Naive B cell (primary cell): ENCODE measurements at places on chromosomes 3 and 15. TPM values are rescaled to one million over a fixed set of nuclear protein-coding genes. Genes with fewer than 3 reads are reported as not detected.

DNA sequence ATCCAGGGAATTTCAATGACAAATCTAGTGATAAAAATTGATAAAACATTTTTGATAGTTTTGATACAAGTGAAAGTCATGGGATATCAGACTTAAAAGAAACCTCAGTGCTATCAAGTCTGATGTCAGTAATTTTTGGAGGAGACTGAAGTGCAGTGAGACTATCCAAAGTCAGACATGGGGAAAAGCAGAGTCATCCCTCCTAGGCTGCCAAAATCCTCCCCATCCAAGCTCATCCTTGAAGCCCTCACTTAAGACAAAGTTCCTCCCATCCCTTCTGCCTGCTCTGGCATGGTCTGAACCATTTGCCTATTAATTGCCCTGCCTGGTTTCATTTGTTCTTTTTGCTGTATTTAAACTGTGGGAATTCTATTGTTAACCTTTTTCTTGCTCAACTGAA lies 456.9 kb upstream of the UBE2E2 start:
- no peaks in the 10 kb centered on the region for H3K4me1 ChIP-seq
- no peak overlapping the region for H3K4me3 ChIP-seq
- DNase-seq = no peak
- no peaks in the 10 kb centered on the region for H3K27me3 ChIP-seq

DNA sequence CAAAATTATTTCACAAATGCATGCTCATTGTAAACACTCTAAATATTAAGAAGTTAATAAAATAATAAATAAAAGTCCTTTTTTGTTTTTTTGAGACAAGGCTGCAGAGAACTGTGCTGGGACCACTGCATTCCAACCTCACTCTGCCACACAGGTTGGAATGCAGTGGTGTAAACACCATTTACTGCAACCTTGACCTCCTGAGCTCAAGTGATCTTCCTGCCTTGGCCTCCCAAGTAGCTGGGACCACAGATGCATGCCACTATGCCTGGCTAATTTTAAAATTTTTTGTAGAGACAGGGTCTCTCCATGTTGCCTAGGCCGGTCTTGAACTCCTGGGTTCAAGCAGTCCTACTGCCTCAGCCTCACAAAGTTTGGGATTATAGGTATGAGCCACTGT lies 578.4 kb downstream of the ZIC1 start:
- H3K4me1 ChIP-seq = no peaks in the 10 kb centered on the region
- H3K27me3 ChIP-seq = no peaks in the 10 kb centered on the region
- no peak overlapping the region for H3K4me3 ChIP-seq
- no peak overlapping the region for H3K27ac ChIP-seq
- DNase-seq = no peak
- H3K36me3 ChIP-seq = no peaks in the 10 kb centered on the region

GRCh38 chr3:129341331-129342141 lies 62.9 kb downstream of the HMCES start:
- no peaks in the 10 kb centered on the region for H3K27me3 ChIP-seq
- H3K27ac ChIP-seq = no peak overlapping the region
- H3K36me3 ChIP-seq = no peaks in the 10 kb centered on the region
- H3K4me1 ChIP-seq = peaks cover 11% of the 10 kb centered on the region

- no peak overlapping the region for H3K4me3 ChIP-seq
- H3K4me1 ChIP-seq = peaks cover 69% of the 10 kb centered on the region
- H3K27ac ChIP-seq = peak overlapping the region; percentile 86
- no peaks in the 10 kb centered on the region for H3K27me3 ChIP-seq
Measured at GRCh38 chr3:188299068-188299467, 145.1 kb downstream of the LPP start.

- H3K27me3 ChIP-seq = peaks cover 71% of the 10 kb centered on the region
- DNase-seq = no peak
- H3K4me1 ChIP-seq = no peaks in the 10 kb centered on the region
- H3K36me3 ChIP-seq = no peaks in the 10 kb centered on the region
- H3K27ac ChIP-seq = no peak overlapping the region
- no peak overlapping the region for H3K4me3 ChIP-seq
Measured at GRCh38 chr3:125212091-125212508, 448 bp downstream of the SLC12A8 start.

- H3K4me3 ChIP-seq = no peak overlapping the region
- H3K27ac ChIP-seq = peak overlapping the region; percentile 76
- peaks cover 5% of the 10 kb centered on the region for H3K36me3 ChIP-seq
- H3K4me1 ChIP-seq = peaks cover 12% of the 10 kb centered on the region
Measured at GRCh38 chr3:151214459-151214858, 11.4 kb upstream of the GPR171 start.

DNA sequence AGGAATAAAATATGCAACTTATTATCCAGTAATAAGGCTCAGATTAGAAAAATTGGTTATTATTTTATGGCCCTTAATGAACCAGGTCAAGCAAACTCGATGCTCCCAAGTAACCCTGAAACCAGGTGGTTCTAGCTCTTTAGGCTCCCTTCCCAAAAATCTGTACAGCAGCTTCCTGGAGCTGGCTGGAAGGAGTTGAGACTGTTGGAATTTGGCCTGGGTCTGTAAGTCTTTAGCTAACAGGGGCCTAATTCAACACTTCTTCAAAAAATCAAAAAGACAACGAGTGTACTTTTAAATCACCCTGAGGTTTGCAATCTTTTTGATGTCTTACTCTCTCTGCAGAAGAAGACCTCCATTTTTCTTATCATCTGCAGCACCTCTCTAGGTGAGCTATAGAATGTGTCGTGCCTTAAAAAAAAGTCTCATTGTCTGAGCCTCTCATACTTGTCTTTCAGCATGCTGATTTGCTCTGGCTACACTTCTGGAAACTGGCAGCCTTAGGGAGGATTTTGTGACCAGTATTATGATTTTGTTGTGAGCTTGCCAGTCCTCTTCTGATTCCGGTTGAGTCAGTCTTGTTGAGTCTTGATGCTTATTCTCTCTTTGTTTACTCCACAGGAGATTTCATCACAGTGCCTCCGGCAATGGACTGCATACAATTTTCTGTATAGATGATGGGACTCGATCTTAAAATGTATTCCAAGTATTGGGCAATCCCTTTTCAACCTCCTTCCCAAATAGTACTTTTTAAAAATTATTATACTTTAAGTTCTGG lies 235.0 kb upstream of the KBTBD8 start:
- no peaks in the 10 kb centered on the region for H3K4me1 ChIP-seq
- no peaks in the 10 kb centered on the region for H3K36me3 ChIP-seq
- no peak overlapping the region for H3K27ac ChIP-seq
- H3K27me3 ChIP-seq = peaks cover 1% of the 10 kb centered on the region
- DNase-seq = no peak

DNA sequence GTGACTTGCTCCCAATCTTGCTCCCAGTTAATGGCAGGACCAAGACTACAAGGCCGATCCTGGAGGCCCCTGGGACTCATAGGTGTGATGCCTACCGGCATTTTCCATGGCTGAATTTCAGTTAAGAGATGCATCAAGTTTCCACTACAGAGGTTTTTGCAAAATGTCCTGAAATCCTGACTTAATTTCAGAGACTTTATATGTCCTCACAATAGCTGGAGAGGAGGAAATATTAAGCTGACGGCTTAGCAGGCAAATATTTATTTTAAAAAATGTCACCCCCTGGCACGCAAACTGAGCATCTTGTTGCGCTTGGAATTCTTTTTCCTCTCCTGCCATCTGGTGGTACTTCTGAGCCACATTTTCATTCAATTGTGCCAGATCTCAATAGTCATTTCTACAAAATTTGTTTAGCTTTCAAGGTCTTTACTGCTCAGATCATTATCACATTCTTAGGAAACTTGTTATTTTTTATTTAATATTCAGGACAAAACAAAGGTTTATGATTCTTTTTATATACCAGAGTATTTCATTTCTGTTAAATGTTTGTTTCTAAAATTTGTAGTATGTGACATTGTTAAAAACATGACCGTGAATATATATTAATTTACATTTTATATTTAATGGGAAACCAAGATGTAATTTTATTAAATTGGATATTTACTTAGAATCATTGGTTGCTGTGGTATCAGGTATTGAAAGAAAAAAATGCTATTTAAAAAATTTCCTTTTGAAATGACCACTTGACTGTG lies 189.2 kb upstream of the THRB start:
- H3K36me3 ChIP-seq = no peaks in the 10 kb centered on the region
- H3K4me1 ChIP-seq = no peaks in the 10 kb centered on the region
- no peak overlapping the region for H3K4me3 ChIP-seq
- no peaks in the 10 kb centered on the region for H3K27me3 ChIP-seq
- peak; percentile 7 for DNase-seq

DNA sequence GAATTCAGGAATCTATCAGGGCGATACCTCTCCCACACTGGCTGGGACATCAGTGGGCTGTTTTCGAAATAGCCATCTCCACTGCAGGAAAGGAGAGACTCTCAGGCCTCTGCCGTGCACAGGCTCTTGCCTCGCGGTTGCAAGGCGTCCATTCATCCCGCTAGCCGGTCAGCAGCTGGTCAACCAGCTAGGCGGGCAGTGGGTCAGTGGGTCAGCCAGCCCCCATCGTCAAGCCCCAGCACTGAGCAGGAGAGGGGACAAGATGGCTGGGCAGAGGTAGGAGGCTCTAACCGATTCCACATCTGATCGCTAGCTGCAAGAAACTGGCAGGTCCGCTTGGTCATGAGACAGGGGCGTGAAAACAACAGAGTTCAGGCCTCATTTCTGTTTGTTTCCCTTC lies 45.1 kb downstream of the MUC4 start:
- peaks cover 15% of the 10 kb centered on the region for H3K27me3 ChIP-seq
- H3K4me1 ChIP-seq = no peaks in the 10 kb centered on the region
- DNase-seq = no peak
- no peak overlapping the region for H3K4me3 ChIP-seq
- no peaks in the 10 kb centered on the region for H3K36me3 ChIP-seq

- H3K27ac ChIP-seq = peak overlapping the region; percentile 95
- peak; percentile 25 for DNase-seq
Measured at GRCh38 chr3:183698318-183698751, 738 bp downstream of the YEATS2 start.

DNA sequence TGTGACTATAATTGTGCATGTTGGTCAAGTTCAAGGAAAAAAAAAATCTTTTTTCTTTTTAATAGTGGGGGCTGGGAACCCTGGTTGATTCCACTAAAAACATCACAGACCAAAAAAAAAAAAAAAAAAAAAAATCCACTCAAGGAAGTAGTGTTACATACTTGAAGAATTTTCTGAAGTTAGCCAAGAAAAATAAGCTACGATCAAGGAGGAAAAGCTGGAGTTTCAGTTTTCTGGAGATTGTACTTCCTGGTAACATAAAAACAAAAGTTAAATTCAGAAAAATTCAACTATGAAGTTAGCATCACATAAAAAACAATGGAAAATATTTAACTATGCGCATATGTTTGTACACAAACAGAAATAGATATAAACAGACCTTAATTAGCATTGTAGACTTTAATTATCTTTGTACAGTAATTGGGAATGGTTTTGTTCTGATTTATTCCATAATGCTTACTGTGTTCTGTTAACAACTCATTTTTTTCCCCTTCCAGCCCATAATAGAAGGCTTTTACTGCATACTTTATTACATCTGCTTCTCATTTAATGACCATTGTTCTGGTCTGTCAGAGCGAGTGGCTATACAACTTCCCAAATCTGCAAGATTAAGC lies 194.3 kb downstream of the RORA start:
- no peaks in the 10 kb centered on the region for H3K4me1 ChIP-seq
- peaks cover 7% of the 10 kb centered on the region for H3K27me3 ChIP-seq

DNA sequence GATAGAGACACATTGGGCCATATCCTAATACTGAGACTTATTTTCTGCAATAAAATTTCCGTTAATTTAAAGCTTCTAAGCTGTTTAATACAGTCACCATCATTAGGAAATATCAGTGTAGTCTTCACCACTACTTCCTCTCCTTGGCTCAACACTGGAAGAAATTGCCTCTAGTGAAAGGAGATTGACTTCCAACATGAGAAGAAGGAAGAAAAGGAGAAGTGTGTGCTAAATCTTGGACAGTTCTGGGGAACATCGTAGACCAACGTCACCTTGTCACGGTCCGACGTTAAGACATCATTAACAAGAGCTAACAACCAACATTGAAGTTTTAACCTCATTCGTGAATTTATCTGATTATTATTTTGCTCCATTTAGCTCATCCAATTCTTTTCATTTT lies 987.0 kb upstream of the CFAP20DC start:
- no peak overlapping the region for H3K4me3 ChIP-seq
- H3K27ac ChIP-seq = no peak overlapping the region
- no peaks in the 10 kb centered on the region for H3K36me3 ChIP-seq

GRCh38 chr15:50925281-50925680 lies 16.8 kb downstream of the AP4E1 start:
- H3K4me1 ChIP-seq = no peaks in the 10 kb centered on the region
- H3K36me3 ChIP-seq = peaks cover 24% of the 10 kb centered on the region
- no peak for DNase-seq
- H3K4me3 ChIP-seq = no peak overlapping the region

DNA sequence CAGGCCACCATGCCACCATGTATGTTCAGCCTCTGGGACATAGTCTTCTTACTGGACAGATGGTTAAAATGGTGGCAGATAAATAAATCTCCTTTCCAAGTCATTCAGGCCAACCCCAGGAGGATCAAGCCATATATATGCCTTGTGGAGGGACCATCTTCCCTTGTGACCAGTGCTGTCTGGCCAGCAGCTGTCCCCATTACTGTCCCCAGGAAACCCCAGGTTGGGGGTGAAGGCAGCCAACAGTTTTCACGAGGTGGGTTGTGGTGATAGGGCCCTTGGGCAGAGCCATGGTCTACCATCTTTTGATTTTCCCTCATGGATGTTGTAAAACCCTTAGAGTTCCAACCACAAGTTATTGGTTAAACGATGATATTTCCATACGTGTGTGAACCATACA lies 48.7 kb upstream of the PCSK6 start:
- H3K4me1 ChIP-seq = no peaks in the 10 kb centered on the region
- no peaks in the 10 kb centered on the region for H3K36me3 ChIP-seq
- H3K27ac ChIP-seq = no peak overlapping the region
- DNase-seq = no peak
- H3K4me3 ChIP-seq = no peak overlapping the region
- peaks cover 42% of the 10 kb centered on the region for H3K27me3 ChIP-seq

DNA sequence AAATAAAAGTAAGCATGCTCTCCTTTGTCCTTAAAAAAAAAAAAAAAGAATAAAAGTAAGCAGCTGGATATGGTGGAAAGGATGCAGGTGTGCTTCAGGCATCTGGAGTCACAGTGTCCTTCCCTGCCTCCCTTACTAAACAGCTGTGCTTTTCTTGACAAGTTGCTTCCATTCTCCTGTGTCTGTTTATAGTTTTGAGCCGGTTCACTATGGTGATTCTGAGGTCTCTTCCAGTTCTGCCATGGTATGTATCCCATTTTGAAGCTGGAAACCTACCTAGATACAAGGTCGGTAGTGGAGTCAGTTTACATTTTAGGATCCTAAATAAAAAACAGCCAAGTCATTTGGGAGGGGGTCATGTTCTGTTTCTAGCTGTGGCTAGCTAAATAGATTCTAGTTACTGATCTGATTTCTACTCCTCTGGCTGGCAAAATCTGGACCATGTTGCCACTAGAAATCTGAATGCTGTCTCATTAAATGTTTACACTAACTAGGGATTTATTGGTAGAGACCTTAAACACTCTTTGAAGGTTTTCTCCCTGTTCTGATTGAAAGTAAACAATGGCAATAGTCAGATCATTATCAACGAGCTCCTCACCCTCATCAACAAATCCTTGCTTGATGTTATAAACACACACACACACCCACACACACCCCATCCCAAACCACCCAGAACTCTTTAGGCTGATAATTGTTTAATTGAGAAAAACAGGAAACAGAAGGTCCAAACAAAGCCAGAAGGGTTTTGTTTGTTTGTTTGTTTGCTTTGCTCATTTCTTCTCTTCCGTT lies 7.9 kb downstream of the TNFSF10 start:
- peaks cover 40% of the 10 kb centered on the region for H3K36me3 ChIP-seq
- peak overlapping the region; percentile 76 for H3K27ac ChIP-seq
- H3K4me3 ChIP-seq = no peak overlapping the region
- H3K4me1 ChIP-seq = peaks cover 81% of the 10 kb centered on the region

ZNF660 gene
- 0.79 TPM for polyA plus RNA-seq

LIPC gene
- not detected for polyA plus RNA-seq

NXPE3 gene
- 21.6 TPM for polyA plus RNA-seq

EHD4 gene
- polyA plus RNA-seq = 6.7 TPM

CLDN16 gene
- polyA plus RNA-seq = not detected

LTF gene
- polyA plus RNA-seq = not detected

FEZF2 gene
- not detected for polyA plus RNA-seq

ITGA11 gene
- polyA plus RNA-seq = not detected
